ENCODE measurements at places on chromosomes 7 and 10.

DNA sequence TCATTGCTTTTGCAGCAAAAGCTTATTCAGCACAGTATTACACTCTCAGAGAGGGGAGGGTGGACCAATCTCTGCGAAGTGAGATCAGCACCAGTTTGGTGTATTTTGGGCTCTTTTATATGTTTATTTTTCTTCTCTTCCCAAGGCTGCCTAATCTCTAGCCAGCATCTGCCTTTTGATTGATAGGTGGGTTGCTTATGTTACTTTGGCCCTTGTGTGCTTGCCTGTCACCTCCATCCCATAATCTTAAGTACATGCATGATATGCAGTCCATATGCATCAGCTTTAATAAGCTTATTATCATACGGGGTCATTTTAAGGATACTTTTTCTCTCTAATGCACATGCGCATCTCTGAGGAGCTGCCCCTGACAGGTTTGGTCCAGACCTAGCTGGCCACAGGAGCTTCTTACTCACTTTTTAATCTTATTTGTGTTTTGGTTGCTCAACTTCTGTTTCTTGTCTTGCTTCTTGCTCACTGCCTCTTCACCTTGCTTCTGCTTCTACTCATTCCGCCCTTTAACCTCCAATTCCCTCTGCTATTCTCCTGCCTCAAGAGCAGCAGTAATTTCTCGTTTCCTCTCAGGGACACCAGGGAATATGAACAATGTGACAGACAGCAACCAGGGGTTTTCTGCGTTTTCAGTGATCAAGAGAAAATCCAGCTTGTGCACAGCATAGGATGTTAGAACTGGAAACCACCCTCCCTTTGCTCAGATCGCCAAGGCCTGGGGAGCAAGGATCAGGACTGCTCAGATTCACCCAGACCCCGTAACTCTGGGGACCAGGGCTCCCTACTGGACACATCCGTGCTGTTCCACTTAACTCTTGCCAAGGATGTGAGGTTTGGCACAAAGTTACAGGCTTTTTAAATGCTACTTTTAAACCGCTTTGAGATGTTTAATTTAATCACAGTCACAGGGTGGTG lies 10.0 kb downstream of the RGR start:
- DNase-seq: peak; percentile 39

GRCh38 chr10:870564-871166 lies 60.8 kb downstream of the LARP4B start:
- DNase-seq: no peak

- peak; percentile 10 for DNase-seq
Measured at GRCh38 chr7:22660732-22661131, 66.3 kb upstream of the IL6 start.

GRCh38 chr10:132496360-132497062 lies 41.1 kb upstream of the INPP5A start:
- DNase-seq: no peak

DNA sequence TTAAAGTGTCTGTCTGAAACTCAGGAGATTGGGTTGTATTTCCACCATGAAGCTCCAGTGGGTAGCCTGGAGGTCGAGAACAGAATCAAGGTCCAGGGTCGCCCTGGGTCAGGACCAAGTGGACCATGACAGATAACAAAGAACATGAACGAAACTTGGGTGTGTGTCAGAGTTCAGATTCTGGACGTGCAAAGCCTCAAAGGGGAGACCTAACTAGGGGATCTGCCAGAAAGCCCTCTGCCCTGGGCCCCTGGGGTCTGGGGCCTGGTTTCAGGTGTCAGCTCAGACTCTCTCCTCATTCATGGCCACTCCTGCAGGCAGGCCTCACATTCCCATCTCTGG lies 1.6 kb downstream of the RASSF4 start:
- no peak for DNase-seq

- peak; percentile 88 for DNase-seq
Measured at GRCh38 chr10:60917331-60918280, 26.4 kb downstream of the RHOBTB1 start.

- DNase-seq: peak; percentile 46
Measured at GRCh38 chr10:101303087-101303703, 50.8 kb upstream of the BTRC start.

GRCh38 chr7:21946222-21946709 lies 567 bp upstream of the CDCA7L start:
- peak; percentile 49 for DNase-seq

- no peak for DNase-seq
Measured at GRCh38 chr10:72074574-72075375, 13.6 kb downstream of the SPOCK2 start.

GRCh38 chr7:152887778-152888177 lies 128.2 kb downstream of the ACTR3B start:
- no peak for DNase-seq

GRCh38 chr7:3911685-3912084 lies 610.6 kb downstream of the SDK1 start:
- DNase-seq: no peak

DNA sequence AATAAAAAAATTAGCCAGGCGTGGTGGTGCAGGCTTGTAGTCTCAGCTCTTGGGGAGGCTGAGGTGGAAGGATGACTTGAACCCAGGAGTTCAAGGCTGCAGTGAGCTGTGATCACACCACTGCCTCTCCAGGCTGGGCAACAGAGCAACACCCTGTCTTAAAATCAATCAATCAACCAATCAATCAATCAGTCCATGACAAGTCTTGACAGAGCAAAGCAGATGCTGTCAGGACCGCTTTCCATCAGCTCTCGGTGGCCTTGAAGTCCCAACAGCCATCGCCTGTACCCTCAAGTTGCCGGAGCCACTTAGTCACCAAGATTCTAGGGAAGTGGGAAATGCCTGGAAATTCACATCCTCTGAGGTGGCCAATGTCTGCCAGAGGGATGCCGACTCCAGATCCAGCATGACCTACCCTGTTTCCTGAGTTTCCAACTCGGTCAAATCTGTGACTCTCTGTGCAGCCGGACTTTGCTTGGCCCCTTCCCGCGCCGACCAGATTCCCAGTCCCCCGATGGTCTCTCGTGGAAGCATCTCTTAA lies 871 bp upstream of the CCL24 start:
- no peak for DNase-seq

DNA sequence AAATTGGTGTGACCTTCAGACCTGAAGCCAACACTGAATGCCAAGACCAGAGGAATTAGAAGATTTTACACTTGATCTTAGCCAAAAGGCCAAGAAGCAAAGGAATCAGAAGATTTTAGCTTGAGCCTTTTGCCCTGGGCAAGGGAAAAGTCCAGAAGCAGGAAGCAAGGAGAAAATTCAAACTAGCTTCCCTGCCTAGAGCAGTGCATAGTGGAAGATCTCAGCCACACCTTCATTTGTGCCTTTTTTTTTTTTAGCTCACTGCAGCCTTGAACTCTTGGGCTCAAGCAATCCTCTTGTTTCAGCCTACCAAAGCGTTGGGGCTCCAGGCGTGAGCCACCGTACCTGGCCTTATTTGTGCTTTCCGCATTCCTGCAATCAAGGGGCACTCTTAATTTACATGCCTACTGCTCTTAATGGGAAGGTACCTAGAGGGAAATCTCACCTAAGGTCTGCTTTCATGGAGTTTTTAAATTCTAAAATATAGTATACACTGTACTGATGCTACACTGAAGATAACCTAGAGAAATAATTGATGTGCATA lies 8.3 kb upstream of the PIP4K2A start:
- no peak for DNase-seq
